ENCODE measurements at places on chromosomes 13 and 19.

- no peak for DNase-seq
Observed at GRCh38 chr19:45336696-45337251, 3.8 kb upstream of the KLC3 start.

DNA sequence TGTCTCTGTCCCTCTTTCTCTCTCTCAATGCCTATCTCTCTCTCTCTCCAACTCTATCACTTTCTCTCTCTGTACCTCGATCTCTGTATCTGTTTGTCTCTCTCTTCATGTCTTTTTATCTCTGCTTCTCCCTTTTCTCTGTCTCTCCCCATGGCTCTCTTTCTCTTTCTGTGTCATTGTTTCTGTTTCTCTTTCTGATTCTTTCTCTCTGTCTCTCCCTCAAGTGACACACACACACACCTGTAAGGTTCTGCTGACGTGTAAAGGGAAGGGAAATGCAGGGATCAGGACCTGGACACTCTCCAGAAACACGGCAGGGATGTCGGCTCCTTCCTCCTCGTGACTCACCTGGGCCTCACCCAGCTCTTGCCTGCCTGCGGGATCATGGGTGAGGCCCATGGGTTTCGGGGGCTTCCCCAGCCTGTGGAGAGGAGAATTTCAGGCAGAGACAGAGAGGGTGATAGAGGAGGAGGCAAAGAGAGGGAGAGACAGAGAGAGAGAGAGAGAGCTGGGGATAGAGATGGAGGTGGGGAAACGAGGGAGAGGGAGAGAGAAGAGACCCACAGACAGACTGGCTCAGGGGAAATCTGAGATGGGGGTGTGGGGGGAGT lies 5.4 kb upstream of the PLAUR start:
- DNase-seq, result peak; percentile 100

DNA sequence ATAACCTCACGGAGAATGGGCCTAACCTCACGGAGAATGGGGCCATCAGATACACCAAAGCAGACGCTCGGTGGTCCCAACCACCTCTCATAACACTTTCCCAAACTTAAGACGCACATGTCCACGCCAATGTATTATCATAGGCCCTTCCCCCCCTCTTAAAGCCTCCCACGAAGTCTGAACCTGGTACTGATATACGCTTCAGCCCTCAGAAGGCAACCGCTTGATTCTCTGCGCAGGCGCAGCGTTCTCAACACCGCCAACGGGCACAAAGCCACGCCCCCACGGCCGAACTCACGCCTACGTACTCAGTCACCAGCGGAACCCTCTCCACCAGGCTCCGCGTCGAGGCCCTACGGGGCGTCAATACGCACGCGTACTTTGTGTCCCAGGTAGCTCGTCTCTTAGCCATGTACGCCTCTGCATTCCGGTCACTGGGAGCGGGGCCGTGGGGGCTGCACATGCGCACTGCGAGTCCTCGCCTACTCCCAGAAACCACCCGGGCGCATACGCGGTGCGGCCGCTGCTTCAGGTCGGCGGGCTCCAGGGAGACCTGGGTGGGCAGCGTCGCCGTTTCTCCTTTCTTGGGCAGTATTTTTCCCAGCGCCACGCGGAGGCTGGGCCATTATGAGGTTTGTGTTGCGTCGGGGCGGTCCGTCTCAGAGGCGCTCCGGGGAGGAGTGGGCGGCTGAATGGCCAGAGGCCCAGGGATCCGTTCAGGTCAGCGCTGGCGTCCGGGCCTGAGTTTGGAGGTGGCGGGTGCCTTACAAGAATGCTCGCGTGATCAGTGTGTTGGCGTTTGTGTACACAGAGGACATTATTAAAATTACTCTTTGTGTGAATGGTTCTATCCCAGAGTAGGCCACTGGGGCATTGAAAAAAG lies 25.3 kb downstream of the ZNF582 start:
- peak; percentile 84 for DNase-seq

DNA sequence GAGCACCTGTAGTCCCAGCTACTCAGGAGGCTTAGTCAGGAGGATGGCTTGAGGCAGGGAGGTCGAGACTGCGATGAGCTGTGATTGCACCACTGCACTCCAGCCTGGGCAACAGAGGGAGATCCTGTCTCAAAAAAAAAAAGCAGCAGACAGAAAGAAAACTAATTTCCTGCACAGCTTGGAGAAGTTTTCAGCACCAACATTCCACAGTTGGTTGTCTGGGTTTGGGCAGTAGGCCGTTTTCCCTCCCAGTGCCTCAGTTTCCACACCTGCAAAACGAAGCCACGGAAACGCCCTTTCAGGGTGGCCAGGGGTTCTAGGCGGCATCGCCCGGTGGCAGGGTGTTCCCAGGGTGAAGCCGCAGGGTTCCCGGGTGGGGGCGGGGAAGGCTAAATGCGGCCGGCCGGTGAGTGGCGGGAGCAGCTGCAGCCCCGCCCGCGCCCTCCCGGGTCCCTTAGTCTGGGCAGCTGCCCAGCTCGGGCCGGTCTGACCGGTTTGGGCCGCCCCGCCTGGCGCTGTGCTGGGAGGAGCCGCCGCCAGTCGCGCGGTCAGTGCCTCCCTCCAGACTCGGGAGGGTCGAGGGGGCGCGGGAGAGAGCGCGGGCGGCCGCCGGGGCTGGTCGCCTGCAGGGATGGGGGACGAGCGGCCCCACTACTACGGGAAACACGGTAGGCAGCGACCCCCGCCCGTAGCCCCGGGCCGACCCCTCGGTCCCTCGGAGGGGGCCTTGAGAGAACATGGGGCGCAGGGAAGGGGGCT lies at the start of gene SLC44A2:
Gene SLC44A2, plus strand, starts transcription at position 551 of the 759 bp plus-strand sequence. Its CDS starts 81 bp downstream, at position 632.
- no peak for DNase-seq

DNA sequence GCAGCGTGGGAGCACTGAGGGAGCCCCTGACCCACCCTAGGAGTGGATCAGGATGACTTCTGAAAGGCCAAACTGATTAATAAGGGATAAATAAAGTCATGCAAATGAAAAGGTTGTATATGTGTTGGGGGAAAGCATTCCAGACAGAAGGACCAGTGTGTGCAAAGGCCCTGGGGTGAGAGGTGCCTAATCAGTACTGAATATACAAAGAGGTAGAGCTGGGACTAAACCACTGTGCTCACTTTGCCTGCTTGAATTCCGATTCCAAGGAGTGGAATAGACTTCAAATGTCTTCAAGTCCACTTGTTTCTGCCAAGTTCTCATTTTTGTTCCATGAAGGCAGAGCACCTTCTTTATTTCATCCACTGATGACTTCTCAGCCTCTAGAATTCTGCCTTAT lies 32.6 kb upstream of the ADGRE1 start:
- no peak for DNase-seq

DNA sequence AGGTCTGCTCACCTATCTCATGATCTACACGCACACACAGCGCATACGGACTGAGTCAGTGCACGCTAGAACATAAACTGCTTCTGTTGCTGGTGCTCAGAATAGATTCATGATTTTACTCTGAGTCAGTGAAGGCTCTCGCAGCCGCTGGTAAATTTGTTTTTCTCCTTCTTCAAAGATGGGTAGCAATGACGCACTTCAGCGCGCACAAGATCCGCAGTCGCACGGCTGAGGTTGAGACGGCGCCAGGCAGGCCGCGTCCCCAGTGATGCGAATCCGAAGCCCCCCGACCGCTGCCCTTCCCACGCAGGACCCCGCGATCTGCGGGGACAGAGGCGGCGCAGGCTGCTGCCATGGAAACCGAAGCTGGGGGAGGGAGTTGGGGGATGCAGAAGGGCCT lies 103.7 kb upstream of the USP29 start:
- no peak for DNase-seq

DNA sequence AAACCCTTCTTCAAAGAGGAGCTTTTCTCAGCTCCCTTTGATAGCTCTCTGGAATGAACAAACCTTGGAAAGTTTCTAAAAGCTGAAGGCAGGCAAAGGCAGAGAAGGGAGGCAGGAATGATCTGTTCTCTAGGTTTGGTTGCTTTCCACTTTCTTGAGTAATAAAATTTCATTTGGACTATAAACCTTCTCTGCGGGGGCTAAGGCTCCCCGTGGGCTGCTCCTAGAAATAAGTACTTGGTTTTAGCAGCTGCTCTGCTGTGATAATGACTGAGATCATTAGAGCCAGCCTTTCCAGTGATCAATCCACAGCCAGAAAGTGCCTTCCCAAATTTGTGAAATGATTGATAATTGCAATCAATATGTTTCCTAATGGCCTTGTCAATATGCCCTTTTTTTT lies 183.8 kb upstream of the HTR2A start:
- no peak for DNase-seq

- no peak for DNase-seq
Observed at GRCh38 chr13:99687723-99688397, 186.6 kb downstream of the TM9SF2 start.
